ENCODE measurements at places on chromosomes 4 and X.

GRCh38 chr4:6824071-6824470, 41.5 kb downstream of the KIAA0232 start:
- no peak for DNase-seq

DNA sequence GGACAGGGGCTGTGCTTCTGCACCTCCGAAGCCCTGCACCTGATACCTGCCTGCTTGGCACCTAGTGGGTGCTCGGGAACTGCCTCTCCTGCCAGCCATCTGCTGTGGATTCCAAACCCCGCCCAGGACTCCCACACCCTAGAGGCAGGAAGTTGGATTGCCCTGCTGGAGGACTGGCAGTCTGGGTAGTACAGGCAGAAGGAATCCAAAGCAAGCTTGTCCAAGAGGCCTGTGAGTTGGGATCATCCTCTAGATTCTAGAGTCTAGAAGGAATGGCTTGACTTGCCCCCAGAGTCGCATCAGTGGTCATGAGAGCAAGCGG, 64.6 kb upstream of the MTM1 start:
- DNase-seq: no peak

DNA sequence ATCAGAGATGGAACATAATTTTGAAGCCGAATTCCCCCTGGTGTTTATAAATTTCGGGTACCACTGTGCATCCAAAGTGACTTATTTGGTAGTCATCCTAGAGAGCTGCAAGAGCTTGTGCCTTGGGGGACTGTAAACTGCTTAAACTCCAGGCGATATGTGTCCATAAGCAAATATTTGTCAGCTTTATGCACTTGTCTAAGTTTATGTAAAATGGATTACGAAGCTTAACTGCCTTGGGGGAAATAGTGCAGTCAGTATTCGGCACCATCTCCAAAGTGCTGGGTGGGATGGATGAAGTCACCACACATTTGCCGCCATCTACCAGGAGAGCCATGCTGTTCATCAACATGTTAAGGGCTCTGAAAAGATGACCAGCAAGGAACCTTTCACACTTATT, 65.9 kb downstream of the CC2D2A start:
- no peak for DNase-seq

- no peak for DNase-seq
Observed at GRCh38 chr4:8472689-8473197, 32.2 kb downstream of the TRMT44 start.

DNA sequence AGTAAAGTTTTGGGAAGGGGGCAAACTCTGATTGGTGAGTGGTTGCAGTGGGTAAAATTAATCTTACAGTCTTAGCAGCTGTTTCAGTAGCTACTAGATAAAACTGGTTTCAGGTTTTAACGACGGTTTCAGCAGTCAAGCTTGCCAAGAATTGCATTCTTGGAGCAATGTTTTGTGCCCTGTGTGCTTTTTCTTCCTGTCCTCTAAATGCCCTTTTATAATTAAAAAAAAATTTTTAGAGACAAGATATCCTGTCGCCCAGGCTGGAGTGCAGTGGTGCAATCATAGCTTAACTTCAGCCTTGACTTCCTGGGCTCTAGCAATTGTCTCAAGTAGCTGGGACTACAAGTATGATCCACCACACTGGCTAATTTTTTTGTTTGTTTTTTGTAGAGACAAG, 6.3 kb upstream of the PPEF2 start:
- DNase-seq: no peak

DNA sequence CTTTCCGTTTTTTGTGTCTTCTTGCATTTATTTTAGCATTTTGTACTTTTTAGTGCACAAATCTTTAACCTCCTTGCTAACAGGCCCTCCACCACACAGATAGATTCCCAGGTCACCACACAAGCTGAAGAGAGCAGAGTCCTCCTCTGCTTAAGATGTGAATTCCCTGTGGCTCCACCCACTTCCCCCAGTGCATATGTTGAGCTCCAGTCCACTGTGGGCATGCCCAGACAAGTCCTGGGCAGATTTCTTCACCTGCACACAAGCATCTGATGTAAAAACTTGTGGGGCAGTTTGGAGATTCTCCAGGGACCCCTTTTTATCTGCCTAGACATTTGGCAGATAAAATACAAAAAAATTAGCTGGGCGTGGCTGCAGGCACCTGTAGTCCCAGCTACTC, 19.8 kb upstream of the PASD1 start:
- DNase-seq: no peak

DNA sequence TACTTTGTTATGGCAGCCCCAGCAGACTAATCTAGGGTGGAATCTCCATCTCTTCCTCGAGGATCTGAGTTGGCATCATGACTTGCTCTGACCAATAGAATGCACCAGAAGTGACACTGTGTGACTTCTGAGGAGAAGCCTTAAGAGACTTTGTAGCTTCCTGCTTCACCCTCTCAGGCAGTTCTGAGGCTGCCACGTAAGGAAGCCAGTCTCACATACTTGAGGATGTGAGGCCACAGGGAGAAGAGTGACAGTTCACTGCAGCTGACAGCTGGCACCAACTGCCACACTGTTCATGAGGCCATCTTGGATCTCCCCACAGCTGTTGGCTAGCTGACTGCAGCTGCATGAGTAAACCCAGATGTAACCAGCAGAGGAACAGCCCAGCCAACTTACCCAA, 29.3 kb upstream of the BCOR start:
- no peak for DNase-seq

- no peak for DNase-seq
Observed at GRCh38 chr4:65868096-65868824, 198.0 kb upstream of the EPHA5 start.

DNA sequence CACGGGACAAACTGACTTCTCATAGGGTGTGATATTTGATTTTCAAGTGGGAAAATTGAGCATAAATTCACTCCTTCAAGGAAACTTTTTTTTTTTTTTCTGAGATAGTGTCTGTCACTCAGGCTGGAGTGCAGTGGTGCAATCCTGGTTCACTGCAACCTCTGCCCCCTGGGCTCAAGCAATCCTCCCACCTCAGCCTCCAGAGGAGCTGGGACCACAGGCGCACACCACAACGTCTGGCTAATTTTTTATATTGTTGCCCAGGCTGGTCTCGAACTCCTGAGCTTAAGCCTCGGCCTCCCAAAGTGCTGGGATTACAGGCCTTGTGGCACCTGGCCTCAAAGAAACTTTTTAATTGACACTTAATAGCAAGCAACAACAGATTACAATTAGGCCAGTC, 13.8 kb downstream of the CLDN34 start:
- DNase-seq: no peak

DNA sequence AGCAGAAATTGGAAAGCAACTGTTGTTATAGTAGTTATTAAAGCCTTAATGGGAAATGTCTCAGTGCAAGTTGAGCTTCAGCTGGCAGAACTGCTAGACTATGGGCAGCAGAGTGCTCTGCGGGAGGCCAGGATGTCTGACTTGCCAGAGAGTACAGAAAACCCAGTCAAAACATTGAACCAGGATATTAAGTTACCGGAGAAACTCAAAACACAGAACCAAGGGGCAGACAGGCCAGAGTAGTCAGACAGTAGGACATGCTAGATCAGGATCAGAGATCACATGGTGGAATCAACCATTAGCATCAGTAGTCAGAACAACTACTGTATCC, 72.9 kb upstream of the TNIP3 start:
- no peak for DNase-seq

DNA sequence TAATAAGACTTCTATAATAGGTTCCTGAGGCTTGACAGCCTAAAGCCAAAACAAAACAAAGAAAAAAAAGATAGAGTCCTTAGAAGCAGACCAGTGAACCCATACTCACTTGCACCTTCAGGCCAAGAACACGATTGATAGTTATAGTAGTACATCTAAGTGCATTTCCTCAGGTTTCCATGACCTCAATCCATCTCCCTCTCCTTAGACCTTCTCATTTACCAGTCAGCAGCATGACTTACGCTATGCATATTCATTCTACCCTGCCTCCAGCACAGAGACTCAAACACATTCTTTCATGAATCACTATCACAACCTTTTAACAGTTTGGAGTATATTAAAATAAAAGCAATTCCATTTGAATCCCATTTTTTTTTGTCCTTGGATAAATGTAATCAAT, 855.6 kb downstream of the CCSER1 start:
- no peak for DNase-seq

GRCh38 chr4:157706155-157706554, 466.7 kb downstream of the GASK1B start:
- no peak for DNase-seq

- no peak for DNase-seq
Observed at GRCh38 chr4:184430163-184430562, 44.2 kb downstream of the IRF2 start.

- no peak for DNase-seq
Observed at GRCh38 chr4:168275836-168276235, 42.7 kb downstream of the DDX60 start.

DNA sequence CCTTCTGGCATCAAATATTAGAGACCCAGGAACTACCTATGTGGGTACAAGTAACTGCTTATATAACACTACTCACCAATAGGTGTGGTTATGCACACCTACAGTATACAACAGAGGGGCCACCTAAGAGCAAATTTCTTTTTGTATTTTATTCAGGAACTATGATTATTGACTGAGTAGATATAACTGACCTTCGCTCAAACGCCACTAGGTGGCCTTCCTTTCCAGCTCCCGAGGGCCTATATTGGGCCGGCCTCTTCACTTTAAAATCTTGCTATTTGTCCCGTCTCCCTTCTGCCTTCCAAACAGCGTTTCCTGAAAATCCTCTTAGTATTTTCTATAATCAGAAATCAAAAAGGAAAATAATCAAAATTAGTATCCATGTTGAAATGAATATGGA, 19.9 kb upstream of the PABPC5 start:
- no peak for DNase-seq

DNA sequence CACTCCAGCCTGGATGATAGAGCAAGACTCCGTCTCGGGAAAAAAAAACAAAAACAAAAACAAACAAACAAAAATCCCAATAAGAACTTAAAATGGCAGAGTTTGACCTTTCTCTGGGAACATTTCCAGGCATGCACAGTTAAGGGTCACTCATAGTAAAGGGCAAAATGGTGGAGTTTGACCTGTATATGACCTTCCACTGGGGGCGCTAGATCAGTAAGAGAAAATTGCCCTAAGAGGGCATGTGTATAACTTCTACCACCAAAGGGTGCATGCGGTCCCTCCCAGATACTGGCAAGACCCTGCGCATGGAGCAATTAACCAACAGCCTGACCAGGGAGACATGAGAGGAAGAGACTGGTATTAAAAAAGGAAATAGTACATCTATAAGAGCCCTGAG, 177.2 kb downstream of the MOSPD2 start:
- no peak for DNase-seq

GRCh38 chr4:163528653-163529052, 34.2 kb downstream of the TMA16 start:
- DNase-seq: no peak

- DNase-seq: no peak
Observed at GRCh38 chr4:179989975-179990374, 2253.2 kb upstream of the TENM3 start.

DNA sequence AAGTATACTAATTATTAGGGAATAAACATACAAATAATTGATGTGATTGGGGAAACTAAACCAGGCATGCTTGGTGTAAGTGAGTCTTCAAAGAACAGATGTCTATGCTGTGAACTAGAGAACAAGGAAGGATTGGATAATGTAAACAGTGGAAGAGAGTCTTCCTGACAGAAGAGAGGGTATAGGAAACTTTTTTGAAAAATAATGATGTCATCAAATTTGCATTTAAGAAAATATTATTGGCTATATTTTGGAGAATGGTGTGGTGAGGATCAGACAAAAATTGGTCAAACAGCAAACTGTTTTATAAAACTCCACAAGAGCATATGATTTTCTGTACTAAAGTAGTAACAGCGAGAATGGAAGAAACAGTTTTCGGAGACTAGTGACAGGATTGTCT, 537.7 kb downstream of the TRAM1L1 start:
- DNase-seq: no peak

DNA sequence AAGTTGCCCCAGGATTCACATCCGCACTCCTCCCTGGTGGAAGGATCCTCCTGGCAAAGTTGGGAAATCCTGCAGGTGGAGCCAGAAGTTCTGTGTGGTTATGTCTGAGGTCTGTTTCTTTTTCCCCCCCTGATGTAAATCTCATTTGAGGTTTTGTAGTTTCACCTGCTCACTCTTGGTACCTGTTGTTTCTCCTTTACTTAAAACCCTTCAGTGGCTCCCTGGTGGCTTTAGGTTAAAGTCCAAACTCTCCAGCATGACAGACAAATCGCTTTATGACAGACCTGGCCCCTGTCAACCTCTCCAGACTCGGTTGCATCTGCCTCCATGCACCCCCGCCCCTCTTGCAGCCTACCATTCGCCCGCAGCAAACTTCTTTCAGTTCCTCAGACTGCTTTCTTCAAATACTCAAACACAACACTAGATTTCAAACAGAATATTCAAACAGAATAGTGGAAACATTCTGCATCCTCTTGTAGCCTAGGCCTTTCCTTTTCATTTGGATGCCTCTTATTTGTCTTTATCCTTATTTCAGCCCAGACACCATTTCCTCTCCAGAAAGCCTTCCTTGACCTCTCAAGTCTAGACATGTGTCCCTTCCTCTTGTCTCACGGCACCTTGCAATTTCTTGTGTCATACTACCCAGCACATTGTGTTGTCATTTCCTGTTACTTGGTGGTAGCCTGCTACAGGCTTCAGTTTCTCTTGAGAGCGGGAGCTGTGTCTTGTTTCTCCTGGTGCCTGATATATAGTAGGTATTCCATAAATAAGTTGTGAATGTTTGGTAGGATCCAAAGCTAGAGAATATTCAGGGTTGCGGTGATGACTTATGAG, 24.8 kb downstream of the IL13RA1 start:
- DNase-seq: no peak

- DNase-seq: no peak
Observed at GRCh38 chrX:28910487-28910886, 323.2 kb downstream of the IL1RAPL1 start.

DNA sequence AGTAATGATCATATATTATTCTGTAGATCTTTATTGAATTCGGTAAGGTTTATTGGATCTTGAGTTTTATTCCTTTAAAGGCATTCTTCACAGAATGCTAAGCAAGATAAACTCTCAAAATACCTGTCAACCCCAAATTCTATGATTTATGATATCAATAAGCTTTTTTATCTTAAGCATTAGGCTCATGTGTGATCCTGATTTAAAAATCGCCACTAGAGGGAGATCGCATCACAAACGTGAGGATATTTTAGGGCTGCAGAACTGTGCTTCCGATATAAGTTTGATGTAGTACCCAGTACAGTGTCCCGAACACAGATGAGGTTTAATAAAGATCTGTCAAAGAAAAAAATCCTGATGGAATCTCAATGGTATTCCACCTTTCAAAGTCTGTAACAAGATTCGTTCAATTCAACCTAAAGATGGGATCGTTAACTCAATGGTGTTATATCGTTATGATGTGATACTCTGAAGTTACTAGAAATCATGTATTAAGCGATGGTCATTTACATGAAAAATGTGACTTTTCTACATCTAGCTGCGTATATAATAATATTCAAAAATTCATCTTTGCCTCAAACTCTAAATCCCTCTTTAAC, 169.0 kb downstream of the CORIN start:
- DNase-seq: no peak
